ENCODE measurements at places on chromosomes 4 and X. TPM values are rescaled to one million over a fixed set of nuclear protein-coding genes. Genes with fewer than 3 reads are reported as not detected.

DNA sequence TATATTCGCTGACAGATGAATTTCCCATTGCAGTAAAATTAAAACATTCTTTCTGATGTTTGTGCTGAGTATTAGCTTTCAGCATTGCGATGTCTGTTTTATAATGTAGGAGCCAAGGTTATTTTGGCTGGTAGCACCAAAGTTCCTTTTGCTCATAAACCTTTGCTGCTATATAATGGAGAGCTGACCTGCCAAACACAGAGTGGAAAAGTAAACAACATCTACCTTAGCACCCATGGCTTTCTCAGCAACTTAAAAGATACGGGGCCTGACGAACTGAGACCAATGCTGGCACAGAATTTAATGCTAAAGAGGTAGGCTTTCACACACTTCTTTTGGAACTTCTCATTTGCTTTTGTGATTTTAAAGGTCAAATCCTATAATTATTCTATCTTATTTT, 46.0 kb downstream of the WDR19 start:
- DNase-seq, result no peak

The PWWP3B gene
- not detected for total RNA-seq

GRCh38 chrX:70478526-70479245, 34.1 kb downstream of the DLG3 start:
- no peak for DNase-seq

GRCh38 chr4:26884486-26884988, 23.9 kb downstream of the STIM2 start:
- DNase-seq, result no peak

DNA sequence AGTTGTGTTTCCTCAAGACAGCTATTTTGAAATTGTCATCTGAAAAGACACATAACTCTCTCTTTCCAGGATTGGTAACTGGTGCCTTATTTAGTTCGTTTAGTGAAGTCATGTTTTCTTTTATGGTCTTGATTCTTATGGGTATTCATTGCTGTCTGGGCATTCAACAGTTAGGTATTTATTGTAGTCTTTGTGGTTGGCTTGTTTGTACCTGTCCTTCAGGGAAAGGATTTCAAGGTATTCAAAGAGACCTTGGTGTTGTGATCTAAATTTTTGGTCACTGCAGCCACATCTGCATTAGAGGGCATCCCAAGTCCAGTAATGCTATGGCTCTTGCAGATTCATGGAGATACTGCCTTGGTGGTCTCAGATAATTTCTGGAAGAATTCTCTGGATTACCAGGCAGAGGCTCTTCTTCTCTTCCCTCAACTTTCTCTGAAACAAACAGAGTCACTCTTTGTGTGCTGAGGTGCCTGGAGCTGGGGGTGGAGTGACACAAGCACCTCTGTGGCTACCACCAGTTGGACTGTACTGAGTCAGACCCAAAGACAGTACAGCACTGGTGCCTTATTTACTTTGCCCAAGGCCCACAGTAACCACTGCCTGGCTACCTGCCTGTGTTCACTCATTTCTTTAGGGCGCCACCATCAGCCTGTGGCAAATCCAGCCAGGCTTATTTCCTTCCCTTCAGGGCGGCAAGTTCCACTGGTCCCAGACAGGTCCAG, 620.4 kb downstream of the KCNIP4 start:
- DNase-seq, result no peak

DNA sequence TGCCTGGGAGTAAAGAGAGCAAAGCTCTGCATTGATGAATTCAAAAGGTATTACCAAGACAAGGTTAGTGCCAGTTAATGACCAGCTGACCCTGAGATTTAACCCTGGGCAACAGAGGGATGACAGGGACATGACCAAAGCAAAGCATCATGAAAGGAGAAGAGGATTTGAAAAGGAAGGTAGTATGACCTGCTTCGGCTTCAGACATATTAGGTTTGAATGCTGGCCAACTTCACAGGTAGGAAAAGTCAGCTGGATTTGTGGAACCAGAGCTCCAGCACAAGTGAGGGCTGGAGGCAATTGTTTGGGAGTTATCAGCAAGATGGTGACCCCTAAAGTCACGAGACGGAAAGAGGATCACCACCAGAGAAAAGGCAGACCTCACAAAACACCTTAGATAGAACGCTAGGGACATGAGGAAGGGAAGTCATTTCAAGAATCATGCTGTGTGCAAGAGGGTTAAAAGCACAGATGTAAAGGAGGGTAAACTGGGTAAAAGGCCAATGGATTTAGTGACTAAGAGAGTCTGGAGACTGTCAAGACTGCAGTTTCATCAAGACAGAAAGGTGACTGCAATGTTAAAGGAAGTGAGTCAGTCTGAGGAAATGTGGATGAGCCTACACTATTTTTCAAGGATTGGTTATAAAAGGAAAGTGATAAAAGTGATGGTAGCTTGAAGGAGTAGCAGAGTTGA, 45.6 kb downstream of the SH3RF1 start:
- peak; percentile 94 for DNase-seq

The PABPC1L2A gene
- not detected for total RNA-seq

GRCh38 chr4:154999950-155000578, 208.4 kb upstream of the NPY2R start:
- no peak for DNase-seq

GRCh38 chr4:186569533-186570192, 14.3 kb upstream of the MTNR1A start:
- DNase-seq, result peak; percentile 20

The PPEF1 gene
- total RNA-seq, result not detected

GRCh38 chr4:131644619-131645018, 1504.5 kb upstream of the PCDH10 start:
- no peak for DNase-seq

GRCh38 chr4:118968005-118968404, 79.4 kb downstream of the SYNPO2 start:
- DNase-seq, result peak; percentile 94

The MBTPS2 gene
- total RNA-seq, result 9.0 TPM

DNA sequence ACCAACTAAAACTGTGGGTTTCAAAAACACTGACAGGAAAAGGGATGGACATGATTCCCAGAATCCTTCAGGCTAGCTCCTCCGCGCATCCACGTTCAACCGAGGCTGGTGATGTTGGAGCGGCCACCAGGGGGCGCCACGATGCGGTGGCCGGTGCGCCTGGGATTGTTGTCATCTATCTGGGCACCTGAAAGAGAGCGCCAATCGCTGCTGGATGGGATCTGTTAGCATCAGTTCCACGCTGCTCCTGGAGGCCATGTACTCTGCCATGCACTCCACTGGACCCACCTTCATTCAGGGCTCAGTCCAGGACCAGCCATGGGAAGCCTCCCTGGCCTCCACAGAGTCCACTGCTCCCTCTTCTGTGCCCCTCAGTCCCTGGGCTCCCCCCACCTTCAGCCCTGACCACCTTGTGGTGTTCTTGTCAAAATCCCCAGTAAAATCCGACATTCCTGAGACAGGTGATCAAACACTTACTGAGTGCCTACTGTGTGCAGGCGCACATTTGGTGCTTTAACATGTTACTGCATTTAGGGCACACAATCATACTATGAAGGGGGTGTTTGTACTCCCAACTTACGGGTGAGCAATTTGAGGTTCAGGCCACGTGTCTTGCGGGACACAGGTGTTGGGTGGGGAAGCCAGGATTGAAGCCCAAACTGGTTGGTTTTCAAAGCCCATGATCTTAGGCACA, 71.1 kb downstream of the CRMP1 start:
- DNase-seq, result no peak

The GSPT2 gene
- 7.3 TPM for total RNA-seq

DNA sequence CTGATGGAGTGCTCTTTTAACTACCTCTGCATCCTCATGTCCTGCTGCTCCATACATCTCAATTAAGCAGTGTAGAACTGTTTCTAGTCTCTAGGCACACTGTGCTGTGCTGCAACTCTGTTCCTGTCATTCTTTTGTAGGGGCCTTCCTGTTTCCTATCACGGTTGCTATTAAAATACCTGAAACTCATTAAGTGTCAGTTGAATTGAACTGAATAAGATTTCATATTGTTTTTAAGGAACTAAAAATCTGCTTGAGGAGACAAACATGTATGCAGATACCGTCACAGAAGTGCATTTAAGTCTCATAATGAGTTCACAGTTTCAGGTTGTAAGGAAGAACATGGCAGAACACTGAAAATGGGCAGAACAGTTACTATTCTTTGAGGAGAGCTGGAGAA, 170.1 kb downstream of the LARP7 start:
- DNase-seq, result no peak

GRCh38 chr4:3074846-3075651, 568 bp downstream of the HTT start:
- DNase-seq, result peak; percentile 47

DNA sequence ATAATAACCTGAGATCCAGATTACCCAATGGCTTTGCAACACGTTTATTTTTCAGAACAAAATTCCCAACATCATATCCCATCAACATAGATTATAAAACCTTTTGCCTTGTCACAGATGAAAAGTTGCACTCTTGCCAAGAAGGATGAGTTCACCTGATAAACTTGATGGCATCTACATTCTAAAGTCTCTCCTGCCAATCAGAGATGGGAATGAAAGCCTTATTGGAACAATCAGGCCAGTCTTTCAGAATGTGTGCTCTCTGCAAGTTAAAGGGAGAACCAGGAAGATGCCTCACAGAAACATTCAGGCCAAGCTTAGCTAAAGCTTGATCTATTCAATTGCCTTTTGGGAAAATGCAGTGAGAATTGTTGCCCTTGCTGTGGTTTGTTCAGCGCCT, 1.3 kb downstream of the LPAR4 start:
- no peak for DNase-seq

DNA sequence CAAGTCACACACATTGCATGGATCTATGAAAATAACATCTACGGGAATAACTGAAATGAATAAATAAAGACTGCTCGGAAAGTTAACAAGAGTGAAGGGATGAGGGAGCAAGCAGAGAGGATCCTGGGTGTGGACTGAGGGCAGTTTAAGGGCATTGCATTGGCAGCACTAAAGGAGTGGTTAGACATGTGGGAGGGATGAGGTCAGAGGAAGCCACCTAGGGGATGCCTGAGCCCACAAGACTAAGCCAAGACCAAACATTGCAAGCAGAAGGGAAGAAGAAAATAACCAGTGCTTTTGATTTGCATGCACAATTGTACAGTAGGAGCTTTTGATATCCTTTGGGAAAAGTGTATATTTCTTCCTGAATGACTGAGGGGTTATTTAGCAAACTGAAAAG, 106.1 kb downstream of the MSL3 start:
- DNase-seq, result no peak

The TADA2B gene
- total RNA-seq, result 5.8 TPM

The FABP2 gene
- not detected for total RNA-seq

The PAGE2B gene
- 0.78 TPM for total RNA-seq

The MAGEC1 gene
- total RNA-seq, result 0.10 TPM

The ERVMER34-1 gene
- total RNA-seq, result 0.39 TPM

DNA sequence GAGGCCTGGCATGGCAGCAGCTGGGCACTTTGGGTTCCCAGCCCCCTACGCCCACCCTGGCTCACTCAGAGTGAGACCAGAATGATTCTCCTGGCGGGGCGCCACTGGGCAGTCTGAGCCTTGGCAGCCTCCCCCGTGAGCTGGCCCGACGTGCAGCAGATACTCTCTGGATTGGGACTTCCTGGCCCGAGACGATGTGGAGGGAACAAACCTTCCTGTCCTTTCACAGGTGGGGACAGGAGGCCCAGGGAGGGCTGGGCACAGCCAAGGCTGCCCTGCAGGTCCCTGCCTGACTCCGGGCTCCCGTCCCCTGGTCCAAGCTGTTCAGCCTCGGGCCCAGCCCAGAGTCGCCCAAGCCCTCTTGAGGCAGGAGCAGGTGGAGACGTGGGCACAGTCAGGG, 17.9 kb upstream of the ADD1 start:
- no peak for DNase-seq

DNA sequence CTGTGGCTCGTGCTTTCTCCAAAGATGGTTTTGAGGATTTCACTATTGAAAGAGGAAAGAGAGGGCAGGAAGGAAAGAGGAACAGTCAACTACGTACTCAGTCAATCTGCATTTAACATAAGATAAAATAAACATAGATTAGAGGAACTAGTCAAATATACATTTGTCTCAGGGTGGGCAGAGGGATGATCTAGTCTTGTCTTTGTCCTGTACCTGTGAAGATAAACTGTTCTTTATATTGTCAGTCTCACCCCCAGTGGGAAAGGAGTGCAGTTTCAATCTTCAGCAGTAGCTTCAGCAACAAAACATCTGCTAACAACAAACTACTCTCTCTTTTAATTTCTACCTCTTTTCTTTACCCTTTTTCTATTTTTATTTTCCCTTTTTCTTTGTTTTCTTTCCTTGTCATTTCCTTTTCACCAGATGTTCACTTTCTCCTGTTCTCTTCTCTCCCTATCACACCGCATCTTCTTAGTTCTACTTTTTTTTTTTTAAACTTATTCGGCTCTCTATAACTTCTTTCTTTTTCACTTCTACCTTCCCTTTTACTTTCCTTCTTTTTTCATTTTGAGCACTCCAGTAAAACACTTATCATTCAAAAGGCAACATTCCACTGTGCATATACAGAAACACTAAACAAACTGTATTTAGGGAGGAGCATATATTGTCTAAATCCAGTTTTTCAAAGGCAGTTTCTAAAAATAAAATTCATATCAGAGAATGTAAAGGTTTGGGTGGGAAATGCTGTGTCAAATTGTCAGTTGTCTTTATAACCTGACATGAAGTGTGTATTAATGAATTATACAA, 51.4 kb upstream of the GUCY1A1 start:
- DNase-seq, result no peak

The LRAT gene
- total RNA-seq, result 0.10 TPM

The NSUN7 gene
- total RNA-seq, result 0.24 TPM

GRCh38 chr4:74395633-74396032, 30.7 kb downstream of the EREG start:
- DNase-seq, result peak; percentile 66

DNA sequence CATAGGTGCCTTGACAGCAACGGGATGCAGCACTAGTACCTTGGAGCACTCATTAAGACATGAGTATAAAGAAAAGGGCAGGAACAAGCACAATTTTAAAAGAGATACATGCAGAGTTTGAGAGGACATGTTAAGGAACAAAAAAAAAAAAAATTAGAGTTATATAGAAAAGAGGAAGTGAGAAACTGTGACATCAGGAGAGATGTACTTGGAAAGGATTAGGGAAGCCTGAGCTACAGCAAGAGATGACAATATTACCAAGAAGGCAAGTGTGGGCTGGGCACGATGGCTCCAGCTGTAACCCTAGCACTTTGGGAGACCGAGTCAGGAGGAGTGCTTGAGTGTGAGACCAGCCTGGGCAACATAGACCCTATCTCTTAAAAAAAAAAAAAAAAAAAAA, 37.4 kb downstream of the GPR143 start:
- no peak for DNase-seq

The MAP3K15 gene
- not detected for total RNA-seq

GRCh38 chr4:46270986-46271596, 118.8 kb downstream of the GABRA2 start:
- no peak for DNase-seq

DNA sequence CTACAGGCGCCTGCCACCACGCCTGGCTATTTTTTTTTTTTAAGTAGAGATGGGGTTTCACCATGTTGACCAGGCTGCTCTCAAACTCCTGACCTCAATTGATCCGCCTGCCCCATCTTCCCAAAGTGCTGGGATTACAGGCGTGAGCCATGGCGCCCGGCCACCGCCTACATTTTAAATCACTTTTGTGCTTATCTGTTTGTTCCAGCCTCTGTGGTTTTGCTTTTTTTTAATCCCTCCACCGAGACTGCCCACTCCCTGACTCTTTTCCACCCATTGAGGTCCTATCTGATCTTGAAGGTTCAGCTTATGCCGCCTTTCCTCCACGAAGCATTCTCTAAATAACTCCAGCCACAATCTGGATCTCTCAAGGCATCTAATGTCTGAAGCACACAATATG, 73.5 kb downstream of the CHRDL1 start:
- no peak for DNase-seq

The VCX2 gene
- not detected for total RNA-seq
